MM.1S (cell line): ENCODE measurements at places on chromosomes 4 and X.

- H3K4me1 ChIP-seq = no peaks in the 10 kb centered on the region
- H3K27ac ChIP-seq = no peak overlapping the region
Observed at GRCh38 chr4:120865985-120866384, 56.5 kb downstream of the PRDM5 start.

DNA sequence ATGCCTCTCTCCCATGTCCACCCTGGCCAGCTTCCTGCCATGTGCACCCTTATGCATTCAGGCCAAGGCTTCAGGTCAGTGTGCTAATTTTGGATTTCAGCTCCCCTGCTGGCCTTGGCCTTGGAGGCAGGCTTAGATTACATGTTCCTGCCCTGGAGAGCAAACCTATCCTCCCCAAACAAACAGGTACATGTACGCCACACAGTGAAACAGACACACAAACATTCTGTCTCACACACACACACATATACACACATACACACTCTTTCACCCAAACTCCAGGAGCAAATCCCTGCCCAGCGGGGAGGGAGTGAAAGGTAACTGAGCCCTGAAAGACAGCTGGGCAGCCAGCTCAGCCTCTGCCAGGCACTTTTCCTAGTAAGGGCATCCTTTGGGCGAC lies 62.7 kb upstream of the ARHGAP36 start:
- no peak for DNase-seq
- H3K27ac ChIP-seq = no peak overlapping the region
- no peaks in the 10 kb centered on the region for H3K4me1 ChIP-seq
- no peaks in the 10 kb centered on the region for H3K27me3 ChIP-seq
- no peaks in the 10 kb centered on the region for H3K36me3 ChIP-seq
- H3K4me3 ChIP-seq = no peak overlapping the region

- no peaks in the 10 kb centered on the region for H3K4me1 ChIP-seq
- no peak overlapping the region for H3K4me3 ChIP-seq
- H3K27ac ChIP-seq = no peak overlapping the region
- H3K36me3 ChIP-seq = no peaks in the 10 kb centered on the region
- H3K27me3 ChIP-seq = no peaks in the 10 kb centered on the region
Observed at GRCh38 chrX:36861601-36862000, 146.6 kb upstream of the FAM47C start.

GRCh38 chr4:35689870-35690269 lies 554.4 kb downstream of the ARAP2 start:
- no peaks in the 10 kb centered on the region for H3K27me3 ChIP-seq
- no peak for DNase-seq
- no peaks in the 10 kb centered on the region for H3K4me1 ChIP-seq
- no peak overlapping the region for H3K27ac ChIP-seq
- H3K4me3 ChIP-seq = no peak overlapping the region

GRCh38 chrX:115392871-115393270 lies 103.4 kb downstream of the LUZP4 start:
- no peak overlapping the region for H3K27ac ChIP-seq
- H3K27me3 ChIP-seq = no peaks in the 10 kb centered on the region
- no peaks in the 10 kb centered on the region for H3K4me1 ChIP-seq
- H3K36me3 ChIP-seq = no peaks in the 10 kb centered on the region
- peak; percentile 11 for DNase-seq

- peaks cover 48% of the 10 kb centered on the region for H3K4me1 ChIP-seq
- H3K27me3 ChIP-seq = no peaks in the 10 kb centered on the region
- no peaks in the 10 kb centered on the region for H3K36me3 ChIP-seq
Observed at GRCh38 chr4:146062340-146062739, 113.2 kb upstream of the LSM6 start.

DNA sequence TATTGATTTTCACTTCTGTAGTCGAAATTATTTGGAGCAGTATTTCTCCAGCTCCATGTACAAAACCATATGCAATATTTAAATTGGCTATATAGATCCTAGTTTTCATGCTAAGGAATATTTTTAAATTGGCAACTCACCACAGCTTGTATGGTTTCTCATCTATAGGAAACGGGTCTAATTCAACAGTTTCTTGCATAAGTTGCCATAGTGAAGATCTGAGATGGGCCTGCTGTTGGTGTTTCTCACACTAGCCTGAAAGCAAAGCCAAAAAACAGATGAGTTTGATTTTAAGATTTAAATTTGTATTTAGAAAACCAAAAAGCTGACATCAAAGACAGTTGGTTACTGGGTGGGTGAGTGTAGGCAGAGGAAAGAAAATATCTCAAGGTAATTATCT lies 5.5 kb downstream of the MAPK10 start:
- no peaks in the 10 kb centered on the region for H3K36me3 ChIP-seq
- no peaks in the 10 kb centered on the region for H3K27me3 ChIP-seq
- H3K4me1 ChIP-seq = peaks cover 1% of the 10 kb centered on the region

DNA sequence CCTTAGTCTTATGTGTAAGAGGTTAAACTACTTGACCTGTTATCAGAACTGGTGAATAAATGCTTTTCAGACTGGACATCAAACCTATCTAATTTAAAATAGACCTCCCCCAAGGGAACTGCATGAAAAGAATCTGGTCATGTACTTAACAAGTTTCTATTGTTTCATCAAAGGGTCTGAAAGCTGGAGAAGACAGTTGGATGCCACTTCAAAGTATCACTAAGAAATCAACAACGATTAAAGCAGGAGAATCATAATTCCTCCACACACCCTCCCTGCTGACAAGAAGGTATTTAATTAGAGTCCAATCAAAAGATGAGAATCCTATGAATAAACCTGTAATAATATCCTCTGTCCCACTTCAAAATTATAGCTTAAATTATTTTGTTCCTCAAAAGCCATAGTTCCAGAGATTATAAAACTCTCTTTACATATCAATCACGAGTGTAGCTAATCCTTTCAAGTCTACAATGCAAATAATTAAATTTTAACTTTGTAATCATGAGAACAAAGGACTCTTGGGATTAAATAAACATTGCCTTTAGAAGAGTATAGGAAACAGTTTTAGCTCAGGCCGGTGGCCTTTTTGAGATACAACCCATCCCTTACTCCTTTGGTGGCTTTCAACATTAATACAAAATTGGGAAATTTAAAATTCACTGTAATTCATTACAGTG lies 35.1 kb downstream of the TSPAN5 start:
- no peaks in the 10 kb centered on the region for H3K27me3 ChIP-seq
- no peaks in the 10 kb centered on the region for H3K4me1 ChIP-seq
- H3K4me3 ChIP-seq = no peak overlapping the region
- no peak overlapping the region for H3K27ac ChIP-seq
- no peak for DNase-seq

DNA sequence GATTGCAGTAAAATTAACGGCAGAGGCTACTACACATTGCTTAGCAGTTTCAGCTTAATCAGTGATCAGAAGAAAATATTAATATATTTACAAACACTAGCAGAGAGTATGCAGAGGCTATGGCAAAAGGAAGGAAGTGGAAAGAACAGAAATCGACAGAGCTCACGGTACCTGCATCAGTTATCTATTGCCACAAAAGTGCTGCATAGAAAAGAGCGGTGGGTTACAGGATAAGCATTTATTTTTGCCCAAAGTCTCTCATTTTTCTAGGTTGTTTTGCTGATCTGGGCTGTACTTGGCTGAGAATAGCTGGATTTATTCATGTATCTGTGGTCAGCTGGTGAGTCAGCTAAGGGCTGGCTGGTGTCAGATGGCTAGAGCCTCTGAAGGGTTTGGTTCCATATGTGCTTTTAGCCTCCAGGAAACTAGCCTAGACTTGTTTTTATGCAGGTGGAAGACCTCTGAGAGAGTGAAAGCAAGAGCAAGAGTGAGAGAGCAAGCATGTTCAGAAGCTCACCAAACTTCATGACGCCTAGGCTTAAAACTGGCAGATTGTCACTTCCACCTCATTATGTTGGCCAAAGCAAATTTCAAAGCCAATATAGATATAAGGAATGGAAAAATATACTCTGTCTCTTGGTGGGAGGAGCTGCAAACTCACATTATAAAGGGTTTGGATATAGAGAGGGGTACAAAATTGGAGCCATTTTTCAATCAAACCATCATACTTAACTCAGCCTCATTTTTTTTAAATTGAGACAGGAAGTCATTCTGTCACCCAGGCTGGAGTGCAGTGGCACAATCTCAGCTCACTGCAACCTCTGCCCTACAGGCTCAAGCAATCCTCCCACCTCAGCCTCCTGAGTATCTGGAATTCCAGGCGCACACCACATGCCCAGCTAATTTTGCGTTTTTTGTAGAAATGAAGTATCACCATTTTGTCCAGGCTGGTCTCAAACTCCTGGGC lies 153.2 kb upstream of the RPL34 start:
- peak overlapping the region; percentile 77 for H3K27ac ChIP-seq
- H3K4me3 ChIP-seq = peak overlapping the region; percentile 30
- H3K4me1 ChIP-seq = peaks cover 41% of the 10 kb centered on the region
- peak; percentile 98 for DNase-seq

DNA sequence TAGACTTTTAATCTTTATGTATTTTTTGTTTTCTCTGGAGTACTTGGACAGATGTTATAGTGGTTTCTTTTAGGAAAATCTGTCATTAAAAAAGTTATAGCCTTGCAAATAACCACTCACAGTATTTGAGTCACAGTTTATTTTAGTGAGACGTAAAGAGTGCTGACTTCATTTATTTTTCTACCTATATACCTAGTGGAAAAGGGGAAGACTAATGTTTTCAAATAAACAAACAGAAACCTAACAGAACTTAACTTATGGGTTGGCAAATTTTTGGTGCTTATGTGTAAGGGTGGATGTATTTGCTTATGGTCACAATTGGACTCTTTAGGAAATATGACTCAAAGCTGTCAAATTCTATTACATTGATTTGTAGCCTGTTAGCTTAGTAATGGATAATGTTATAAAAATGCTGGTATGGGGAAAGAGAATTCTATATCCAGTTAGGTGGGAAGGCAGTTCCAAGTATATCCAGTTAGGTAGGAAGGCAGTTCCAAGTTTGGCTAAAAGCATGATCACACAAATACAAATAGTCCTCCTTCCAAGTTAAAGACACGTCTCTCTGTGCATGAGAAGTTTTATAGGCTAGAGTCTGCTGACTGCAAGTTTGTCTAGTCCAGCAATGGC lies 61.9 kb downstream of the SLC9A6 start:
- no peak overlapping the region for H3K4me3 ChIP-seq
- DNase-seq = no peak
- H3K36me3 ChIP-seq = no peaks in the 10 kb centered on the region
- no peaks in the 10 kb centered on the region for H3K4me1 ChIP-seq
- H3K27ac ChIP-seq = no peak overlapping the region

- no peak for DNase-seq
- H3K36me3 ChIP-seq = no peaks in the 10 kb centered on the region
- no peaks in the 10 kb centered on the region for H3K4me1 ChIP-seq
- no peak overlapping the region for H3K4me3 ChIP-seq
Observed at GRCh38 chr4:172721659-172722058, 447.0 kb upstream of the GALNT7 start.
